ENCODE measurements at places on chromosomes 6 and 20.

- peak; percentile 30 for DNase-seq
Measured at GRCh38 chr6:29647927-29648642, 8.8 kb upstream of the MOG start.

DNA sequence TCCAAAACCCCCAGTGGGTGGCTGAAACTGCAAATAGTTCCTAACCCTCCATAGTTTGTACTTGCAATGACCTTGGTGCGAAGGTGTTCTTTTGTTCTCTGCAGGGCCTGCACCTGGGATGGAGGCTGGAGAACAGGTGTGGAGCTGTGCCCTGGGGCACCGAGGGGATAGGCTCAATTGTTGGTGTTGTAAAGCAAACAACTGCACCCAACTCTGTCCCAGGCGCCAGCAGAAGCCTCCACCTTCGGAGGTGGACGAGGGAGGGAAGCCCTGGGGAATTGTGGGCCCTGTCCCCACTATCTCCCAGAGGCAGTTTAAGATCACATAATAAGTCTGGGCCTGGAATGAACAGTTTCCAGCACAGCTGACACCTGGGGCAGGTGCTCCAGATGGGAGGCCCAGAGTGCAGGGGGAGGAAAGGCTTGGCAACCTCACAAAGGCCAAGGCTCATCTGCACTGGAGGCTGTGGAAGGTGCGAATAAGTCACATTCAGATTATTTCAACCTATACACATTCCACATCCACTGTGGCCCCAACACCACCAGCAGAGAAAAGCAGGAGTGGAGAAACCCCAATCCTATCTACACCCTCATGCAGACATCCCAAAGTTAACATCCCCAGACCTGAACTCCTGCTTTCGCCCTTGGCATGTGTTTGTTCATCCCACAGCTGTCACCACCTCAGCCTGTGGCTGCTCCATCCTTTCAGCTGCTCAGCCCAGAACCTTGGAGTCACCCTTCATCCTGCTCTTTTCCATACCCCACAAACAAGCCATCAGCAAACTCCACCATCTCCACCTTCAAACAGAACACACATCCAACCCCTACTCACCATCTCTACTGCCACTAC lies 12.3 kb upstream of the CBFA2T2 start:
- peak; percentile 97 for DNase-seq

DNA sequence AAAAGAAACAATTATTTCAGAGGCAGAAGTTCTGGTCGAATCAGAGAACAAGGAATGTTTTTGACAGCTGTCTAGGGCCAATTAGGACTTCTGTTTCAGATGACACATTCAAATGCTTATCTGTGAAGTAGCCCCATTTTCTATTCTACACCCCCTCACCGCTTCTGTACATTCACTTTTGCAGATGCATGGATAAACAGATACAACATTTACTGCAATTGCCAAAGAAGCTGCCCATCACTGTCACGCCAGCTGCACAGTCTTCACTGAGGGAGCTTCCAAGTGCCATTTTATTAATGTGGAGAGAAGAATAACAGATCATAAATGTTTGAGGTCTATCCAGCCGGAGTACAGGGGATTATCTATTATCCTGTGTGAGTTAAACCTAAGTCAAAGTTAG lies 426.8 kb upstream of the ARID1B start:
- DNase-seq, result no peak

GRCh38 chr6:138434925-138435324 lies 30.9 kb downstream of the HEBP2 start:
- DNase-seq, result no peak

GRCh38 chr20:25212242-25212641 lies 16.7 kb downstream of the ENTPD6 start:
- DNase-seq, result no peak

GRCh38 chr6:32196682-32197616 lies 4.5 kb upstream of the GPSM3 start:
- no peak for DNase-seq

DNA sequence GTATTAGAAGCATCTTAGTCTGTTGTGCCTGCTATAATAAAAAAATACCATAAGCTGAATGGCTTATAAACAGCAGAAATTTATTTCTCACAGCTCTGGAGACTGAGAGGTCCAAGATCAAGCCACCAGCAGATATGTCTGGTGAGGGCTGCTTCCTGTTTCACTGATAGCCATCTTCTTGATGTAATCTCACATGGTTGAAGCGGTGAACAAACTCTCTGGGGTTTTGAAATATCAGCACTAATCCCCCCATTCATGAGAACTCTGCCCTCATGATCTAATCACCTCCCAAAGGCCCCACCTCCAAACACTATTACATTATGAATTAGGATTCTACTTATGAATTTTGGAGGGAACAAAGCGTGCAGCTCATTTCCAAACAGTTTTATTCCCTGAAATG lies 11.6 kb upstream of the CLVS2 start:
- DNase-seq, result no peak

- DNase-seq, result no peak
Measured at GRCh38 chr20:35257175-35257909, 20.6 kb downstream of the MMP24OS start.

DNA sequence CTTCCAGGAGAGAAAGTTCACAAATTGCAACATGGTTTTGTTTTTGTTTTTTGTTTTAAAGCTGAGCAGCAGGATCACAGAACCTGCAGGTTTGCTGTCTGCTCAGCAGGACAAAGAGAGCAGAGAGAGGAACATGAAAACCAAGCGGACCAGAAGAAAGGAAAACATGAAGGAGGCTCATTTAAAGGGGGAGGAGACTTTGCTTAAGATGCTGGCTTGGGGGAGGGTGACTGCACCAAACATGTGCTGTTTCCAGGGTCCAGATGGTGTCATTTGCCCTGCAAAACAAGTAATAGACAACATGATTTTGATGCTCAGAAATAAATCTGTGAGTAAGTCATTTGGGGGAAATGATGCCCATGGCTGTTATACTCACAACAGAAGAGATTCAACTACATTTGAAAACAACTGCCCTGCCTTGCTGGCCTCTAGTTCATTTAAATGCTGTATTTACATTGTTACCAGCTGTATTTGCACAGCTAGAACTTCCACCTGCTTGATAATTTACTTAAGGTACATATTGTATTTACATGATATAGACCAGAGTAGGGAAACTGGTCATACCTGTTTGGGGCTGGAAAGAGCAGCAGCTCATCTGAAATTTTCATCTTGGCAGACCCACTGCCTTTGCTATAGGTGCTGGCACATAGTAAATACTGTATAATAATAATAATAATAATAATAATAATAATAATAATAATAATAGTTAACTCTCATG lies 32.2 kb upstream of the CHD6 start:
- peak; percentile 94 for DNase-seq

- DNase-seq, result no peak
Measured at GRCh38 chr6:39059496-39060310, 11.1 kb downstream of the GLP1R start.

DNA sequence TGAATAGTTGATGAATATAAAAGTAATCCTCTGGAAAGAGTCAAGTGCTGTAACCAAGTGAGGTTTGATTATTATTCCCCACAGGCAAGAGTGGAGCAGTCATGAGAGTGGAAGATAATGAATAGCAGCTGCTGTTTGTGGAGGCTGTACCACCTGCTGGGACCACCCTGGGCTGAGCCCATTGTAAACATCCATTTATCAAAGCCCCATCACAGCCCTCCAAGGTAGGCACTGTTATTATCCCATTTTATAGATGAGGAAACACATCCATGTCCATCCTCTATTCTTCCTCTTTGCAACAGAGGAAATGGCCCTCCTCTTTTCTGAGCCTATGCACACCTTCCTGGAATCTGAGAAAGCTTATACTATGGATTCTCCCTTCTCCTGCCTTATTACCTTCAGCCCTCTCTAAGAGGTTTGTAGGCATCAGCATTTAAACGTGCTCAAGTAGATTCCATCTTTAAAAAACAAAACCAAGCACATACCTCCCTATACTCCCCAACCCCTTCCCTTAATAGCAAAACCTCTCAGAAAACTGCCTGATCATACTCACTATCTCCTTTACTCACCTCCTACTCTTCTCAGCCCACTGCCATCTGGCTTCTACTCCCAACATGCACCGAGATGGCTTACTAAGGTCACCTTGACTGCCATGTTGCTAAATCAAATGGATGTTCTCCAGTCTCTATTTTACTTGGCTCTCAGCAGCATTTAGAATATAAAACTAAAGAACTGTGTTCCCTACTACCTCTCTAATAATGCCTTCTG lies 37.1 kb downstream of the CDH22 start:
- DNase-seq, result no peak

GRCh38 chr6:35096129-35096862 lies 44.8 kb downstream of the TCP11 start:
- peak; percentile 74 for DNase-seq

DNA sequence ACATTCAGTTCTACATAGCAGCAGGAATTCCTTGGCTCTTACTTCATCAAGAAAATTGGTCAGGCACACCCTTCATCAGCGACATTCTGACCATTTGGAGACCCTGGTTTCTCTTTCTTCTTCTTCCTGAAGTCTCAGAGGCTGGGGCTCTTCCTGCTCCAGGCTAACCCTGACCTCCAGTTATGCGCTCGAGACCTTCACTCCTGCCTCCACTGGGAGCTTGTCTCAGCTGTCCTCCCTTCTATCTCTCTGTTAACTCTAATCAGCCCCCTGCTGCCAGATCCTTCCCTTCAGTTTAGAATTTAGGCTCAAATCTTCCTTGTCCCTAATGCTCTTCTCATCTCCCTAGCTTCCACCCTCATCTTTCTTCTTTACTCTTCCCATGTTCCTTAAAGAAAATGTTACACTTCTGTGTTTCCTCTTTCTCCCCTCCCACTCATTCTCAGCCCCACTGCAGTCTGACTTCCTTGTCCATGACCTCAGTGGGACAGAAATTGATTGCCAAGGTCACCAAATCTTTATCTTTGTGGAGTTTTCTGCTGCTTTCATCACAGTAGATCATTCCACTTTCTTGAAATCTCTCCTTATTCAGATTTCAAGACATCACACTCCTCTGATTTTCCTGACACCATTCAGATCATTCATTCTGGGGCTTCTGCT lies 8.4 kb upstream of the HLA-DOA start:
- DNase-seq, result no peak

DNA sequence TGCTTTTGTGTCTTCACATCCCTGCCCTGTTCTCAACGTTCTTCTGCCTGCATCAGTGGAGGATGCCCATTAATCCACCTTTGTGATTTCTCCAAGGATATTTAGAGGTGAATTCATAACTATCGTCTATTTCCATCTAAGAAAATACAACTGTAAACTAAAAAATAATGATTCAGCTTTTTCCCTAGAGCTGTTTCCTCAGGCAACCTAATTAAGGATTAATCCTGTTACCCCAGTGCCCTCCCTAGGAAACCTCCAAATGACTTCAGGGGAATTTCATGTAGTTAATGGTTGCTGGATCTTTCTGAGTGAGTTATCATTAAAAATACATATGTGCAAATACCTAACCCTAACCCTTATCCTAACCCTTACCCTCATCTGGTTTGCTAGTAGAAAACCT lies 14.6 kb upstream of the AFDN start:
- DNase-seq, result no peak

GRCh38 chr6:166597711-166598440 lies 11.4 kb upstream of the RAMACL start:
- DNase-seq, result no peak

DNA sequence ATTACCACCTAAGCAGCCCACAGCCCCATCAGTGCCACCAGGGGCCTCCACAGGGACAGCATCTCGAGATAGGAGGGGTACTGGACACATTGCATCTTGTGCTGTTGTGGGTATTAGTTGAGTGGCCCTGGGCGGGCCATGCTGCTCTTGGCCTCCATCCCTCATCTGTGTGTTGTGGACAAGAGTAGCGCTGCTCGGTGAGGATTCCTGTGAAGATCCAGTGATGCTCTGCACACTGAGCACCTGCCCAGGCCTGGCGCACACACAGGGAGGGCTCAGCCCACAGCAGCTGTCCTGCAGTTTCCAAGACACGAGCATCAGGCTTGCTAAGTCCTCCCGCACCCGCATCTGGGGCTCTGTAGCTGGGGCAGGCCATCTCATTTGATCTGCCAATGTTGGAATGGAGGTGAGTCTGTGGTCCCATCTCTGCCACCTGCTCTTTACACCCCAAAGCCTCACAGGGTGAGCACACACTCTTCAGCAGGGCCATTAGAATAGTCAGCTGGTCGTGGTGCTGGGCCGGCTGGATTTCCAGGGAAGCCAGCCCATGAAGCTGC lies 32.0 kb downstream of the SPATA2 start:
- DNase-seq, result no peak

- DNase-seq, result no peak
Measured at GRCh38 chr20:59322081-59322480, 21.7 kb downstream of the EDN3 start.

GRCh38 chr6:6752129-6752528 lies 163.6 kb downstream of the LY86 start:
- no peak for DNase-seq

DNA sequence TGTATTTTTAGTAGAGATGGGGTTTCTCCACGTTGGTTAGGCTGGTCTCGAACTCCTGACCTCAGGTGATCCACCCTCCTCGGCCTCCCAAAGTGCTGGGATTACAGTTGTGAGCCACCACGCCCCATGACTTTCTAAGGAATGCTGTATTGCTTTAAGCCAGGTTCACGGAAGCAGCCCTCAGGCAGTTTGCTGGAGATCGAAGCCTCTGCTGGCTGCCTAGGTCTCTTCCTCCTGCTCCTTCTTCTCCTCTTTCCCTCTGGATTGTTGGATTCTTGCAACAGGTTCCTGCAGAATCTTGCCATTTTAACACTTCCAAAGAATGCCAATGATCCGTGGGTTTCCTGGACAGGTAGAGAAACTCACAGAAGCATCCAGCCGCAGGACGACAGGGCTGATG lies 29.3 kb upstream of the B4GALT5 start:
- DNase-seq, result no peak

DNA sequence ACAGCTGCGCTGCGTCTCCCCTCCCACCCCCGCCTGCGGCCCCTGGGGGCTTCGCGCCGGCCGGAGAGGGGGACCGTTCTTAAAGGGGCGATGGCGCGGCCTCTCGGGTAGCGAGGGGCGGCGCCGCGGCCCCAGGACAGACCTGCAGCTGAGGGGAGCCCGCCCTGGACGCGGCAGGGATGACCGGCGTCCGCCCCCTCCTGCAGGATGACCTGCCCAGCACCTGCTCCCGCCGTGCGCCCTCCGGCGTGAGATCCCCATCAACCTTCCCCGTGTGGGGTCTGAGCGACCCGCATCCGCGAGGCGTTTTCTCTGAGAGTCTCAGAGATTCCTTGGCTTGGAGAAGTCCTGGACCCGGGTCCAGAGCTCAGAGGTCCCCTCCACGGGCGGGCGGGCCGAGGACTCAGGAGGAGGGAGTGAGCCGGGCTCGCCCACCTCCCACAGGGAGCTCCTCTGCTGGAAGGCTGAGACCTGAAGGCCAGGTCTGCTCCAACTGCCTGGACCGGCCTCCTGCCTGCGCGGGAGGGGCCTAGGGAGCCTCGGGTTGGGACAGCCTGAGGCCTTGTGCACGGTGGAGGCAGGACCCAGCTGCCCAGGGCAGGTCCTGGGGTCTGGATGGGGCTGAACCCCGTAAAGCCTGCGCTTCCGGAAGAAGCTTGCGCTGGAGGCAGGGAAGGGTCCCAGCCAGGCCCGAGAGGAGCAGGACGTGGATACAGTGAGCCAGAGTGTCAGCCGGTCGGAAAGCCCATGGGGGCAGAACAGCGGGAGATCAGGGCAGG lies 532 bp upstream of the NKAIN4 start:
- no peak for DNase-seq

GRCh38 chr6:134925800-134926199 lies 24.1 kb downstream of the ALDH8A1 start:
- no peak for DNase-seq

GRCh38 chr6:46528961-46529750 lies 37.9 kb upstream of the RCAN2 start:
- no peak for DNase-seq

Data from NCI-H1105 (cell line).